ENCODE measurements at places on chromosomes 1 and 21.
A peak's percentile ranks its signal among the peaks of the same experiment; 100 is the strongest.

- H3K4me1 ChIP-seq = peaks cover 2% of the 10 kb centered on the region
- no peaks in the 10 kb centered on the region for H3K36me3 ChIP-seq
- no peaks in the 10 kb centered on the region for H3K27me3 ChIP-seq
- H3K4me3 ChIP-seq = no peak overlapping the region
- DNase-seq = no peak
Observed at GRCh38 chr1:25428475-25429166, 2.1 kb upstream of the MACO1 start.

DNA sequence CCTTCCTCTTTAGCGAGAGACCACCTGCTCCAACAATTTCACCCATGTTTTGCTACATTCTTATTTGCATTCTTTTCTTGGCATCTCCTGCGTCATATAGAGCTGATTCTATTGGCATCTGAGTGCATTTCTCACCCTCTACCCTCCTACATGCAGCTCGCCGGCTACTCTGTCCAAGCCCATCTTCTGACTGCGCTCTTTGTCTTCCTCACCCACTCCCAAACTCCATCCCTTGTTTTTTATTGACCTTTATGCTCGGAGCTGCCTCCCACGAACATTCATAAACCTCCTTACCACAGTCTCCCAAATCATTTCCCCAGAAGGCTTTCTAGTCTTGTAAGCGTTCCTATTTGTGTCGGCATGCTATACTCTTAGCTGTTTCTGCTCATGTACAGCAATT is 33.6 kb upstream of the FMN2 start:
- no peaks in the 10 kb centered on the region for H3K4me1 ChIP-seq
- DNase-seq = no peak
- no peak overlapping the region for H3K27ac ChIP-seq
- H3K27me3 ChIP-seq = no peaks in the 10 kb centered on the region
- H3K4me3 ChIP-seq = no peak overlapping the region

- no peak for DNase-seq
- H3K4me1 ChIP-seq = no peaks in the 10 kb centered on the region
- H3K27ac ChIP-seq = no peak overlapping the region
Observed at GRCh38 chr1:43199093-43199726, 27.1 kb downstream of the CFAP57 start.

DNA sequence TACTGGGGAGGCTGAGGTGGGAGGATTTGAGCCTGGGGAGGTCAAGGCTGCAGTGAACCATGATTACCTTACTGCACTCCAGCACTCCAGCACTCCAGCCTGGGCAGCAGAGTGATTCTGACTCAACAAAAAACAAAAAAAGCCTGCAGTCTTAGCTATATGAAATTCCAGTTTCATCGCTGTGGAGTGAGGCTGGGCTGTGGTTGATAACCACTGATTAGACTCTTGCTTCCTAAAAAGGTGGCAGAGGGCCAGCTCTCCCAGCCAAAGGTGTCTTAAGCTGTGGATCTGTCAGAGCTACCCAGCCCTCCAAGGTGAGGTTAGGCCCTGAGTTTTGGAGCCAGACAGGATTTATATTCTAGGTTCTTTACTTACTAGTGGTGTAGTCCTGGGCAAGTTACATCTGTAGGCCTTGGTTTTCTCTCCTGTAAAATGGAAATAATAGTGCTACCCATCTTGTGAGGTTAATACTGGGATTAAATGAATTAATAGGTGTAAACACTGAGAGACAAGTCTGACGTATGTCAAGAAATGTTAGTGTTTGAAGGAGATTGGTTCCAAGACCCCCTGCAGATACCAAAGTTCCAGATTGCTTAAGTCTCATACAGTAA is 35.9 kb downstream of the TMCC2 start:
- DNase-seq = no peak
- H3K36me3 ChIP-seq = no peaks in the 10 kb centered on the region
- H3K27me3 ChIP-seq = no peaks in the 10 kb centered on the region
- H3K4me1 ChIP-seq = no peaks in the 10 kb centered on the region
- no peak overlapping the region for H3K4me3 ChIP-seq

GRCh38 chr1:161498646-161499045 is 6.6 kb upstream of the FCGR2A start:
- no peak for DNase-seq
- H3K36me3 ChIP-seq = no peaks in the 10 kb centered on the region
- no peaks in the 10 kb centered on the region for H3K27me3 ChIP-seq
- H3K4me1 ChIP-seq = no peaks in the 10 kb centered on the region

DNA sequence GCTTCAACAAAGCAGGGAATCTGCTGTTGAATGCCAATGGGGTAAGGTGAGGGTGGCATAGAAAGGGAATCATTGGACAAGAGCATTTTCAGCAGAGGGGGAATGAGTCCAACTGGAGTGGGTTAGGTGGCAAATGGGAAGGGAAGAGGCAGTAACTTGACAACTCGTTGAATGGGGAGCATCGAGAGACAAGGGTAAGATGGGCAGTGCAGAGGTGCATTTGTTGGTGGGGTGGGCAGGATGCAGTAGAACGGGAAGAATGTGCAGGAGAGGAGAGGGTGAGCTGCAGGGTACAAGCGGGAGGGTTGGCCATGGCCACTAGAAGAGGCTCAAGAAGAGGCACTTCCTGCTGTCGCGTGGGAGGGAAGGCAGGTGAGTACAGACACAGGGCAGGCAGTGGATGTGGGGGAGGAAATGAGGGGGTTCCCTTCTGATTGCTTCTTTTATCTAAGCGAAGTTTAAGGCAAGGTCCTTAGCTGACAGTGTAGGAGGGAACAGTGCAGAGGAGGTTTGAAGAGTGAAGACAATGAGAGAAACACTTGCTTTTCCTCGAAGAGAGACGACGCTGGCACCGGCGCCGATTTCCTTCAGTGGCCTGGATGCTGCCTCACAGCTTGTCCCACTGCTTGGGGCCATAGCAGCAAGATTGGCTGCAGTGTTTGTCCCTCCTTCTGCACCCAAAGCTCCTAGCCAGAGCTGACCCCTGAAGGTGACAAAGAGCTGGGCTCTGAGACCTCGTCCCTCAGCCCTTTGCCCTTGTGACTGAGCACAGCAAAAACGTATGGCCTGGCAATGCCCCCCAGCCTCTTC is 3.2 kb upstream of the IKBKE start:
- peaks cover 7% of the 10 kb centered on the region for H3K4me1 ChIP-seq
- no peaks in the 10 kb centered on the region for H3K36me3 ChIP-seq
- no peak overlapping the region for H3K27ac ChIP-seq
- no peak overlapping the region for H3K4me3 ChIP-seq

GRCh38 chr1:8361198-8361849 is 43.4 kb downstream of the SLC45A1 start:
- H3K4me3 ChIP-seq = no peak overlapping the region
- H3K4me1 ChIP-seq = peaks cover 28% of the 10 kb centered on the region
- DNase-seq = no peak
- peaks cover 98% of the 10 kb centered on the region for H3K36me3 ChIP-seq
- no peaks in the 10 kb centered on the region for H3K27me3 ChIP-seq

DNA sequence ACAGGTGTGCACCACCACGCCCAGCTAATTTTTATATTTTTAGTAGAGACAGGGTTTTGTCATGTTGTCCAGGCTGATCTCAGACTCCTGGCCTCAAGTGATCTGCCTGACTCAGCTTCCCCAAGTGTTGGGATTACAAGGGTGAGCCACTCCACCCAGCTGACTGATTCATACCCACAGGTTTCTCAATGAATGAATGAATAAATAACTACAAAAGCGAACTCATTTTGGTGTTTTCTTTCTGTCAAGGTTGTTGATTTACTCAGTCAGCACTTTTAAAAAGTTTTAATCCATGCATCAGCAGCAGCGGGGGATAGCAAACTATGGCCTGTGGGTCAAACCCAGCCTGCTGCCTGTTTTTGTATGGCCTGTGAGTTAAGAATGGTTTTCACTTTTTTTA is 217.5 kb downstream of the FAF1 start:
- peaks cover 11% of the 10 kb centered on the region for H3K36me3 ChIP-seq
- H3K4me1 ChIP-seq = no peaks in the 10 kb centered on the region
- no peak overlapping the region for H3K27ac ChIP-seq
- DNase-seq = no peak

DNA sequence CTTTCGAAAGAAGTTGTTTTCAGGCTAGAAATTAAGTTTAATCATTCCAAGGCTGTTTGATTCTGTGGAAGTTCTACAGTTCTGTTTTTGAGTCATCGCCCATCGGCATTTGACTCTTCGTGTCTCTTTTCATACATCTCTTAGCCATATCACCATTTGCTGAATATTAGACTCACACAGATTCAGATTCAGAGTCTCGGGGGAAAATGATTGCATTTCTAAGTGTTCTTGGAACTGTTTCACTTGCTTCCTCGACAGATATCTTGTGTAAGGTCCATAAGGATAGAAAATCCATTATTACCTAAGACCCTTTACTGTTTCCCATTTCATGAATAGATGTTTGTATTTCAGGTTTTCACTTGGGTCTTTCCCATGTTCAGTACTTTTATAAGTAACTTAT is 237.0 kb upstream of the SGIP1 start:
- H3K4me1 ChIP-seq = peaks cover 2% of the 10 kb centered on the region
- no peak overlapping the region for H3K4me3 ChIP-seq
- no peak for DNase-seq
- no peaks in the 10 kb centered on the region for H3K27me3 ChIP-seq
- no peaks in the 10 kb centered on the region for H3K36me3 ChIP-seq

DNA sequence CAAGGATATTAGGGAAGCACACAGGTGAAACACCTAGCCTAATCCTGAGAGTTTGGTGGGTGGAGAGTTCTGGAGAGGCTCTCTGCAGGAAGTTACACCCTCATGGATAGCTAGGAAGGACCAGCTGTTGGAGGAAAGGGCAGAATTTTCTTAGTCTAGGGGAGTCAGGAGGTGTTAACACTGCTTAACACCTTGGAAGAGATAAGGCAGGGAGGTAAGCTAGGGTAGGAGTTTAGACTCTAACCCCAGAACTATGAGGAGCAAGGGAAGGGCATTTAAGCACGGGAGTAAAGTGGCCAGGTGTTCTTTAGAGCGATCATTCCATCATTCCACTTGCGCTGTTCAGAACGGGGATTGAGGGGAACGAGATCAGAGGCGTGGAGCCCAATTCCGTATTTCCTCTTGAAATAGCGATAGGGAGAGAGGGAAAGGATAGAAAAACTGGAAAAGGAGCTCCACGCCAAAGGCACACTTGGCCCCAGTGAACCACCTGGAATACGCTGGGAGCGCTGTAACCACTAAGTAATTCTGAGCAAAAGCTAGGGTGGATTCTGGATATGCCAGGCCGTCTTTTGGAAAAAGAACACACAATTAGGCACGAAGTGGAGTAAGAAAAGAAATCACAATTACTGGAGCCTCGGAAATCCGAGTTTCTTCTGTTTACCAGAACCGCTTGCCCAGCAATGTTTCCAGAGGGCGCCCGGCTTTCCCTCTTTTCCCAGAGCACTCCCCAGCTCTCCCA is 1.5 kb upstream of the GPR137B start:
- H3K4me1 ChIP-seq = no peaks in the 10 kb centered on the region
- peak overlapping the region; percentile 99 for H3K4me3 ChIP-seq
- H3K27me3 ChIP-seq = no peaks in the 10 kb centered on the region
- no peak for DNase-seq
- no peaks in the 10 kb centered on the region for H3K36me3 ChIP-seq

DNA sequence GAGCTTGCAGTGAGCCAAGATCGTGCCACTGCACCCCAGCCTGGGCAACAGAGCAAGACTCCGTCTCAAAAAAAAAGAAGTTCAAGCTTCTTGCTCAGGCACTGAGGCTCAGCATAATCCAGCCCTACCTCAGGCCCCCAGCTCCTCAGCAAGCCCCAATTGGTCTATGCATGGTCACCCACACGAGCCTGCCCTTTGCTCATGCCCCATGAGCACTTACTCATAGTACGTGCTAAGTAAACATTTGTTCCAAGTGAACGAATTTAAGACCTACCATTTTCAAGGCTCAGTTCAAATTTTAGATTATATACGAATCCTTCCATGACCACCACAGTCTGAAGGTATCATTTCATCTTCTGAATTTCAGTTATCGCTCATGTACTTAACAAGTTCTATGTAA is 4.3 kb downstream of the PDZK1 start:
- H3K4me3 ChIP-seq = no peak overlapping the region
- no peaks in the 10 kb centered on the region for H3K27me3 ChIP-seq
- no peaks in the 10 kb centered on the region for H3K4me1 ChIP-seq
- no peak for DNase-seq

GRCh38 chr1:20486457-20487235 is 636 bp upstream of the CAMK2N1 start:
- no peaks in the 10 kb centered on the region for H3K27me3 ChIP-seq
- H3K4me1 ChIP-seq = peaks cover 8% of the 10 kb centered on the region
- DNase-seq = peak; percentile 75
- peak overlapping the region; percentile 75 for H3K4me3 ChIP-seq

DNA sequence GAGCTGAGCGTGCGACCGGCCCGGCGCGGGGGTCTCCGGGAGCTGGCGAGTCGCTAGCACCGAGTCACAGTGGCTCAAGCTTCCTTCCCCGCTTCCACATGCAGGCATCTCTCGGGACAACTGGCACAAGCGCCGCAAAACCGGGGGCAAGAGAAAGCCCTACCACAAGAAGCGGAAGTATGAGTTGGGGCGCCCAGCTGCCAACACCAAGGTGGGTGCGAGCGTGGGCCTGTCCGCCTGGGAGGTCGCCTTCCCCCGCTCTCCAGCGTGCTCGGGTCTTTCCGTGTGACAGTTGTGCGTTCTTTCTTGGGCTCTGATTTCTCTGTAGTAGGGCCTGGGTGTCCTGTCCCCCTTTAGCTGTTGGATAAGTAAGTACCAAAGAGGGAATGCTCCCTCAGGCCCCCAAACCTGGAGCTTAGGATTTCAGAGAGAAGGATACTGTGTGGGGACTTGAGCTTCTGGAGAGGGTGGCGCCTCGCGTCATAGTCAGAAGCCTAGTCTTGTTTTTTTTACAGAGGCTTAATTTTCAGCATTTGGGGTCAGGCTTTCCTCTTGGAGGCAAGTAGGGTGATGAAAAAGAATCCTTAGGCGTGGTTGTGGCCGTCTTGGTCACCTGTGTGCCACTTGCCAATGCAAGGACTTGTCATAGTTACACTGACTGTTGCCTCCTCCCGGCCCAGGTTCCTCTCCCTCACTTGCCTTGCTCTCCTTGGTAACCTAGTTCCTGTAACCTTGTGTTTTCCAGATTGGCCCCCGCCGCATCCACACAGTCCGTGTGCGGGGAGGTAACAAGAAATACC is 790 bp downstream of the RPS8 start:
- DNase-seq = no peak
- peak overlapping the region; percentile 93 for H3K27ac ChIP-seq
- H3K36me3 ChIP-seq = peaks cover 20% of the 10 kb centered on the region
- no peaks in the 10 kb centered on the region for H3K27me3 ChIP-seq
- peaks cover 8% of the 10 kb centered on the region for H3K4me1 ChIP-seq
- peak overlapping the region; percentile 60 for H3K4me3 ChIP-seq

GRCh38 chr1:155379631-155380090 is 59.0 kb downstream of the RUSC1 start:
- peak overlapping the region; percentile 42 for H3K4me3 ChIP-seq
- H3K4me1 ChIP-seq = peaks cover 21% of the 10 kb centered on the region
- no peak overlapping the region for H3K27ac ChIP-seq
- H3K36me3 ChIP-seq = peaks cover 20% of the 10 kb centered on the region
- H3K27me3 ChIP-seq = no peaks in the 10 kb centered on the region
- DNase-seq = no peak

- H3K36me3 ChIP-seq = no peaks in the 10 kb centered on the region
- H3K4me1 ChIP-seq = no peaks in the 10 kb centered on the region
- no peak overlapping the region for H3K27ac ChIP-seq
Observed at GRCh38 chr1:221343136-221343535, 398.8 kb downstream of the DUSP10 start.

Data from ascending aorta (tissue), 2 donors.